ENCODE measurements at places on chromosomes 12 and 14. TPM values are rescaled to one million over a fixed set of nuclear protein-coding genes. Genes with fewer than 3 reads are reported as not detected.

- DNase-seq: no peak
Observed at GRCh38 chr12:73383584-73384222, 1111.5 kb downstream of the TRHDE start.

GRCh38 chr14:53953002-53953827 is 3.4 kb downstream of the BMP4 start:
- DNase-seq: no peak

DNA sequence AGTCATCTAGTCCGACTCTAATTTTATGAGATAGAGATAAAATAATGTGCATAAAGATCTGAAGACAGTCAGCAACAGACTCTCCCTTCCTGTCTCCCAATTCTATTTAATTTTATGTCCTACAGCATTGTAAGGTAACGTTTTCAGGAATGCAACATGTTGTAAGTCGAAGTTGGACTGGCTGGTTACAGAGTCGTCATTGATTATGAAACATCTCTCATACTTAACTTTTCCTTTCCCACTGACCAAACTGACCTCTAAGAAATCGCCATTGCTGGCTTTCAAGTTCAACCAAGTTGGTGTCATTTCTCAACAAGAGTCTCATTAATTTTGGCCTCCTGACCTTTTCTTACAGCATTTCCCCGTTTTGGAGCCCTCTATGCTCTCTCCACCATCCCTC is 4.9 kb upstream of the RIC8B start:
- DNase-seq: no peak

DNA sequence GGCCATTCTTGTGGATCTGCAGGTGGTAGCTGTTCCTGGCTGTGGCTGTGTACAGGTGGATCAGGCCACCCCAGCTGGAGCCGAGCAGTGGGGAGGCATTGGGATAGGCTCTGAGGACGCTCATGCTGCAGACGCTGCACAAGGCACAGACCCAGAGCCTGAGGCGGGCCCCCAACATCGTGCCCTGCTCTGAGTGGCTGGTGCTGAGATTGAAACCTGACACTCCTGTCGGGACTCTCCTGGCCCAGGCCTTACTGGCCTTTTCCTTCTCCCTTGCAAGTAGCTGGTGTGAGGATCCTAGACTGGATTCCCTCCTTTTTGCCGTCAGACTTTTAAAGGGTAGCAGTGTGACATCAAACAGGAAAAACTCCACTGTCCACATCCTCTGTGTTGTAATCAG is at the start of gene FGF23:
Gene FGF23, minus strand, starts transcription at position 308 of the 400 bp plus-strand sequence. Its CDS starts 130 bp downstream, at position 178.
- DNase-seq: no peak

- DNase-seq: no peak
Observed at GRCh38 chr12:80151131-80151530, 51.8 kb downstream of the OTOGL start.

DNA sequence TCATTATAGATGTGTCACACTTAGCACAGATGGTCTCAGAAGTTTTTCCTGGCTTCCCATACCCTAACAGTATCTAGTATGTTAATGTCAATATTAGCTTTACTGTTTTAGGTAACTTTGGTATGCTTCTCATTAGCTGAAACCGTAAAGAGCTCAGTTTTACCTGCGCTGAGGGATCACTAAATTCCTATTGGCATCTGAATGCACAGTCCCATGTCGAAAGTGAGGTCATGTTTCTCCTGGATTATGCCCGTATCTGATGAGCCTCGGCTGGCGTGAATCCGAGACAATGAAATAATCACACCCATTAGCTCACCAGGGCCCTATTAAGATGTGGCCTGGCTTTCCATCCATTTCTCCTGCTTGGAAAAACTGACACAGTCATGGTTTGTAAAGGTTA is 418.2 kb downstream of the ZFP36L1 start:
- DNase-seq: no peak

DNA sequence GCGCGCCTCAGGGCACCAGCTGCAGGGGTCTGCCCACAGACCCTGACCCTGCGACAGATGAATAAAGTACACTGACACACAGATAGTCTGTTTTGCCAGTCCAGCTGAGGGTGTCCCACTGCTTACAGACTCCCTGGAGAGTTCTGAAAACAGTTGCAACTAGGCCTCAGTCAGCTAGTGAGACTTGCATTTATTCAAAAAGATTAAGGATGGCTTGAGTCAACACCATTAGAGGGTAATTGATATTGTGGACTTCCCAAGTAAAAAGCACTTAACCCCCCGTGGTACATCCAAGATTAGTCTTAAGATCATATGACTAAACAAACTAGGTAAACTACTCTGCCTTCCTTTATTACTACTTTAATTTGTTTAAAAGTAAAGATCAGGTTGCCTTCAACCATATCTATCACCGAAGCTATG is 11.1 kb upstream of the PSEN1 start:
- DNase-seq: no peak

DNA sequence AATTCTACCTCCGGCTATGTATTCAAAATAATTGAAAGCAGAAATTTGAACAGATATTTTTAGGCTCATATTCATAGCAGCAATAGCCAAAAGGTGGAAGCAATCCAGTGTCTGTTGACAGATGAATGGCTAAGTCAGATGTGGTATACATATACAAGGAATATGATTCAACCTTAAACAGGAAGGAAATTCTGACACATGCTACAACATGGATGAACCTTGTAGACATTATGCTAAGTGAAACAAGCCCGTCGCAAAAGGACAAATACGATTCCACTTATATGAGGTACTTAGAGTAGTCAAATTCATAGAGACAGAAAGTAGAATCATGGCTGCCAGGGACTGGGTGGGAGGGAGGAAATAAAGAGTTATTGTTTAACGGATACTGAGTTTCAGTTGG is 331.6 kb downstream of the PCNX1 start:
- no peak for DNase-seq

DNA sequence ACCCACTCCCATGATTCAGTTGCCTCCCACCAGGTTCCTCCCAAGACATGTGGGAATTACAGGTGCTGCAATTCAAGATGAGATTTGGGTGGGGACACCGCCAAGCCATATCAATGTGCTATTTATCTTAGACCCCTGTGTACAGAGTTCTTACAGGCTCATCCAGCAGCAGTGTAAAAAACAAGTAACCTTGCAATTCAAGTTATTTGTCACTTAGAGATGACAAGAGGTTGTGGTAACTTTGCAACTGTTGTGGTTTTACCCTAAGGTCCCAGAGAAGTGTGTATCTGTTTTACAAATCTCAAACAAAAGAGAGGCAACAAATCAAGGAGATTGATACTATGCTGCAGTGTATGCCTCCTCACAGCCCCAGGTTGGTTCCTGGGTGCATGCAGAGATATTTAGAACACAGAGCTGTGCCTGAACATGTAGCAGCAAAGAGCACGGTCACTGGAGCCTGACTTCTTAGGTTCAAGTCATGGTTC is 11.5 kb upstream of the HELB start:
- DNase-seq: no peak

GRCh38 chr14:69667938-69668335 is 56.5 kb downstream of the SUSD6 start:
- no peak for DNase-seq

DNA sequence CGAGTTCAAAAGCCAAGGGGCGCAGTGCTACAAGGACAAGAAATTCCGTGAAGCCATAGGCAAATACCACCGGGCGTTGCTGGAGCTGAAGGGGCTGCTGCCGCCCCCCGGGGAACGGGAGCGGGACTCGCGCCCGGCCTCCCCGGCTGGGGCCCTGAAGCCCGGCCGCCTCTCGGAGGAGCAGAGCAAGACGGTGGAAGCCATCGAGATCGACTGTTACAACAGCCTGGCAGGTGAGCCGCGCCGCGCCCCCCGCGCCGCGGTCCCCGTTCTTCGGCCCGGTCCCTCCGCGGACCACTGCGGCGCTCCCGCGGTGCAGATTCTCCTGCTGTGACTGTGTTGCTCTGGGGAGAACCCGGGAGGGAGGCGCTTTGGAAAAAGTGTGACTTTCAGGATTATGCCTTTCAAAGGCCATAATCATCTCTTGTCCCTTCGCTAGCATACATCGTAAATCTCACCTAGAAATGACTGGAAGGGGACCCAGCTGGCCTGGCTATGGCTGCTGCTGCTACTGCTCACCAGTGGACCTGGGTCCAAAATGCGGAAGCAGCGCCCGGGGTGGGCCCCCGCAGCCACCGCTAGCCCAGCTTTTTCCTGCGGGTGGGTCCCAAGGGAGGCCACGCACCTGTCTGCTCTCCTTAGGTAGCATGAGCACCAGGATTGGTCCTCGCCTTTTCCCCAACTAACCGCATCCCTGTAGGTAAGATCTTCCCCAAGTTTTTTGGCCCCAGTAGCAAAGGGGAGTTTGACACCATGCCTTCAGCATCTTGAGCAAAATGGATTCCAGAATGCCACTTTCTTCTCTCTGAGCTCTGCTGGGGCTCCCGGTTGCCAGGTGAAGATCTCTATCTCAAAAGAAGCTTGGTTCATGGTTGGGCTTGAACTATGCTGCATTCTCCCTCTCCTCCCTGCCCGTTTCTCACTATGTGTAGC is 853 bp downstream of the TTC9 start:
- DNase-seq: peak; percentile 14

- DNase-seq: no peak
Observed at GRCh38 chr12:104181313-104181712, 34.3 kb upstream of the TXNRD1 start.

The CLEC2A gene
- total RNA-seq: not detected

The TMEM132C gene
- not detected for total RNA-seq

The FOXG1 gene
- not detected for total RNA-seq

The SPTLC2 gene
- total RNA-seq: 23.7 TPM

The EEF1AKMT3 gene
- total RNA-seq: 4.9 TPM

The EP400 gene
- total RNA-seq: 56.9 TPM

The CCDC198 gene
- total RNA-seq: not detected

Measured in activated T-cell treated with anti-CD3 and anti-CD28 coated beads, Interleukin-2, amount 50 U/mL, for 4 hours (primary cell).